ENCODE measurements at places on chromosomes 6 and 20.

DNA sequence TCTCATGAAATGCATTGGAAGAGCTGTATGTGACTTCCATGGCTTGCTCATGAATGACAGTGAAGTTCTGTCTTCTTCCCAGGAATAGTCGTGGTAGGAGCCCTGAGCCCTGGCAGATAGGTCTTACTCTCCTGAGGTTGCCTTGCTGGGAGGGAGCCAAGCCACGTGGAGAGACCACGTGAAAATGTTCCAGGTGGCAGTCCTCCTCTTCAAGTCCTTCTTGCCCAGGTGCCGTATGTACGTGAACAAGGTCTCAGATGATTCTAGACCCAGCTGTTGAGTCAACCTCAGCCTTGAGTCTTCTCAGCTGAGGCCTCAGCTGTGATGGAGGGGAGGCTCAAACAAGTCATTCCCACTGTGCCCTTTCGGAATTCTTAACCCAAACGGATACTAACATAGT, 192.4 kb upstream of the PRDM1 start:
- no peak for DNase-seq

GRCh38 chr6:33861722-33862121, 57.9 kb upstream of the MLN start:
- no peak for DNase-seq

- no peak for DNase-seq
Measured at GRCh38 chr6:48471326-48471725, 360.3 kb upstream of the PTCHD4 start.

DNA sequence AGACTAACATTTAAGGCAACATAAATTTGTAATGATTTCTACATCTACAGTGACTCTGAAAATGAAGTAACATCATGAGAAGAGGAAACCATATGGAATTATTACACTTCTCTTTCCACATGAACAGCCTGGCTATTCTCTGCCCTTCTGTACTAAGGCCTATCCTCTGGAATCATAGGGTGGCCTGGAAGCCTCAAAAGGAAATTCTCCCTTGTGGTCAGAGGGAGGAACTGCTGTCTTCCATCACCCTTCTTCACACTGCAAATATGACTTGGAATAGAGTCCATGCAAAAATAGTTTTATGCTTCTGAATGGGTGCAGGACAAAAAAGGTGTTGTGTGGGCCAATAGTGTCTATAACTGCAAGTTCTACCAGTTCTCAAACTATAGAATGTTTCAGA, 44.6 kb upstream of the SH3BGRL2 start:
- peak; percentile 29 for DNase-seq

- DNase-seq: no peak
Measured at GRCh38 chr6:131223416-131223815, 88.1 kb downstream of the AKAP7 start.

- no peak for DNase-seq
Measured at GRCh38 chr6:16134430-16134829, 5.5 kb downstream of the MYLIP start.

GRCh38 chr6:161439093-161439492, 165.2 kb upstream of the AGPAT4 start:
- DNase-seq: peak; percentile 93

DNA sequence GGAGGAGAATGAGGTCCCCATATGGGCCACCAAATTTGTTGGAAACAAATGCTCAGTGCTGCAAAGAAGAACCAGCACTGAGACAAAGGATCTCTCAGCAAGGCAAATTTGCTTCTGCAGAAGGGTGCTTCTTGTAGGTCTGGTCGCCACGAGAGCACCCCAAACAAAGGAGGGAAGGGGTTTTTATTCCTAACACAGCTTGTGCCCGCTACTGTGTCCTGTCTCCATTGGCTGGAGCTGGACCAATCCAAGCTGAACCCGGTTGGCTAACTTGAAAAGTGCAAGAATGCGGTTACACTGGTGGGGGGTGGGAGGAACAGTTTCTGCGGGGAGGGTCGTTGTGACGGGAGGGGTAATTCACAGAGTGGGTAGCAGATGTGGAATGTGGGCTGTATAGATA, 54.1 kb upstream of the TULP1 start:
- DNase-seq: no peak

- no peak for DNase-seq
Measured at GRCh38 chr20:9887706-9888105, 48.8 kb upstream of the PAK5 start.

- DNase-seq: no peak
Measured at GRCh38 chr6:170152989-170153388, 137.9 kb downstream of the DLL1 start.

GRCh38 chr6:150276937-150277742, 91.7 kb upstream of the IYD start:
- no peak for DNase-seq

GRCh38 chr6:36545767-36546307, 1.4 kb downstream of the STK38 start:
- DNase-seq: no peak

GRCh38 chr6:47258724-47259347, 50.9 kb downstream of the TNFRSF21 start:
- DNase-seq: no peak

GRCh38 chr6:157721426-157721825, 101.6 kb upstream of the SNX9 start:
- DNase-seq: no peak

- no peak for DNase-seq
Measured at GRCh38 chr20:37262505-37262904, 891 bp upstream of the GHRH start.

DNA sequence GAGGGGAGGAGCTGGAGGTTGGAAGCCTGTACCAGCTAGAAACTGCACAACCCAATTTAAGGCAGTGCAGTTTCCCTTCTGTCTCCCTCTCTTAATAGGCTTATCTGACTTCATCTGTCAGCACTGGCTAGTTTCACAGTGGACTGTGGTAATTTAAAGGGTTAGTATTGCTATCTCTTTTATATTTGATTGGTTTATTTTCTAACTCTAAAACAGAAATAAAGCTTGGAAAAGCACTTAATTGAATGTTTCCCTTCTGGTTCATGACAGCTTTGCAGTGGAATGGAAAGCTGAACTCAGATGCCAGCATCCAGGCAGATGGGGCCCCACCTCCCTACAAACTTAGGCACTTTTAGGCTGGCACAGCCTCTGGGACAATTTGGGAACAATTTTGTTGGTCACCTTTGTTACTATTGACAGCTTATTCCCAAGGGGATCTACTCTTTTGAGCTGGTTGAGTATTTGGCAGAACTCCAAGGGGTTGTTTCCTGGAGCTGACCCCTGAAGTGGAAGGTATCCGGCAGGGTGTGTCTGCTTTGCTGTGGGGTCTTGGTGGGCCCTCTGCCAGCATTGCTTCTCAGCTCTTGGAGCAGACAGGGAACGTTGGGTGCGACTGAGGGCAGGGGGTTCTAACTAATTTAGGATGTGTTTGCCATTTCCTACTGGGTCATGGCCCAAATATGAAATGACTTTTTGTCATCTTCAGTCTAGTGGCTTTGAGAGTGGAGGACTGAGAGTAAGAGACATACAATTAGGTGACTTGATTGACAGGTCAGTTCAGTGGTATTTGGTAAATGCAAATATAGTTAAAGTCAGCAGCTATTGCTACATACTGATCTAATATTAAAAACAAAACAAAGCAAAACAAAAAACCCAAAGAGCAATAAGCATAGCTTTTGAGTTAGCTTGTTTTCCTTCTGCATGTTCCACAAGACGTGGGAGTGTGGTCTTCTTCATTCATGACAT, 9.3 kb downstream of the SH3BGRL2 start:
- no peak for DNase-seq

GRCh38 chr20:44748005-44748370, 2.3 kb downstream of the KCNK15 start:
- DNase-seq: no peak

DNA sequence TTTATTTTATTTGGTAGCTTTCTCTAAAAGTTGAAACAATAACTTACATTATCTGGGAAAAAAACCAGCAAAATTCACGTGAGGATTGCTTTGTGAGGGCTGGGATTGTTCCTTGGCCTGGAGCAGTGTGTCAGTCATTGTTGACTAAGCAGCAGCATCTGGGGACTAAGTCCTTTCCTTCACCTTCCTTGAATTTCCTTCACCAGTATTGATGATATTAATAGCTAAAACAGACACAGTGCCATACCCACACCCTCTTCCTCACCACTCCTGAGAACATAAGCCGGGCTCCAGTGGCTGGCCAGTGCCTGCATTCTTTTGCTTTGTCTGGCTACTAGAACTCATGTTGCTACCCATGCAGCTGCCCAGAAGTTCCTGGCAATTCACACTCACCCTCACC, 23.7 kb downstream of the PLCB1 start:
- peak; percentile 27 for DNase-seq

GRCh38 chr20:25309395-25310267, 61.7 kb downstream of the PYGB start:
- peak; percentile 86 for DNase-seq

- no peak for DNase-seq
Measured at GRCh38 chr20:42686057-42686456, 503.6 kb downstream of the PTPRT start.

DNA sequence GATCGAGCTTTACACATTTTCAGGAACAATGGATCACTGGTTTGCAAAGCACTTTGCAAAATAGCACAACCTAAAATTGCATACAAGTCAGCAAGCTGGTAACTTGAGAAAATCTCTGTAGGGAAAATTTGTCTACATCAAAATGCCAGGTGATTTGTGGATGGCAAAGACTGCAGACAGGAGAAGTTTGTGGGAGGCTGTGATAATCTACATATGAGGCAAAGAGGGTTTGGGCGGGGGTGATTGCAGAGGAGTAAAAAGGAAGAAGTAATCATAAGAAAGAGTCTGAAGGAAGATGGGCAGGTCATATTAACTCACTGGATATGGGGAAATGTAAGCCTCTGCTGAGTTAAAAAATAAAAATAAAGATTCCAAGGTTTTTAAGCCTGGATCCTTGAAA, 166.3 kb upstream of the STXBP5 start:
- DNase-seq: no peak

DNA sequence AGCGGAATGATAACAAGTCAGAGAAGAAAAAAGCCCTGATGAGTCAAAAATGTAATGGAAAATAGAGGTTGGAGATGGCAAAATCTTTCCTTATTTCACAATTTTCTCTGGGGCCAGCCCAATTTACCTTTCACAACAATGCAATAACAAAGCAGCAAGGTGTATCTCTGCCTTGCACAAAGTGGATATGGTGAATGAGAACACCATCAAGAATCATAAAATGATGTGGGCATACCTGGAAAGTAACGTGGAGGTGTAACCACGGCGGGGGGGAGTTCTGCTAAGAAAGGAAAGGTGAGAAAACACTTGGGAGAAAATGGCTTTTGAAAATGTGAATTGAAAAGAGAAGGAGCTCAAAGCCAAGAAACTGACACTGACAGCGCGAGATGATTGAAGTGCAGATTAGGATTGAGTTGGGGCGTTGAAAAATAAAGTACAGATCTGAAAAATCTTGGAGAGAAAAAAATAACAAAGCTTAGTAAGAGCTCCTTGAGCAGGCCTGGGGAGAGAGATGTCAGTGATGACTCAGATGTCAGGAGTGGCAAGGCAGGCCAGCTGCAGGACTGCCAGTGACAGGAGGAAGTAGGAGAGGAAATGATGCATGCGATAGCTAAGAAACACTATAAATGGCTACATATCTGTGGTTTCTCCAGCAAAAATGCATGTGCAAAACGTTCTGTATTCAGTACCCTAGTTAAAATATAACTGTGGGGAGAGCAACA, 26.2 kb downstream of the ARHGAP18 start:
- DNase-seq: peak; percentile 99

DNA sequence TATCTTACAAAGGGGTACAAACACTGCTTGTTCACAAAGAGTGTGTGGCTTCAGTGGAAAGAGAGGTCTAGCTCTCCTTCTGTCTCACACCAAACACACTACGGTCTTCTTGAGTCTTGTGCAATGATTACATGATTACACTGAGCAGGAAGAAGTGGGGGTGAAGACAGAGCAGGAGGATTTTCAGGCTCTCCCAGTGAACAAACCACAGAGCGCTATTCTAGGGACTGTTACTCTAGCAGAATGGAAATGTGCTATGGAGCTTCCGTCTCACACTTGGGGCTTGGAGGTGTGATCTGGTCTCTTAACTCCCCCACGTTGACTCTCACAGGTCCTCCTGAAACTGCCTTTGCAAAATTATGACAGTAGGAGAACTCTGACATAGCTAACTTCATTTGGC, 203.4 kb downstream of the MYLK4 start:
- no peak for DNase-seq

GRCh38 chr6:157868835-157869234, 45.8 kb downstream of the SNX9 start:
- DNase-seq: no peak

DNA sequence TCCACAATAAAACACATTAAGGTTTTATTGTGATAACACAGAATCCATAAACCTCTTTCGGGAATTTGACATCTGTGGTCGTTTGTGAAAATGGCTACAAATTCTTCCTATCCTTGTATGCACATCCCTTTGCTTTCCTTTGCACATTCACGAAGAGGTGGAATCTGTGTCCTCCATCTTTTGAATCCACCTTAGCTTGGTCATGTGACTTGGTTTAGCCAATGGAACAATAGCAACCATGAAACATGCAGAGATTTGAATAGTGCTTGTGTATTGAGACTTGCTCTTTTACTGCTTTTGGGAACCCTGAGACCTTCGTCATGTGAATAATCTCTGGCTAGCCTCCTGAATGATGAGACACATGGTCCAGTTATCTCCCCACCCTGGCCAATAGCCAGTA, 49.7 kb upstream of the NOP56 start:
- DNase-seq: no peak

DNA sequence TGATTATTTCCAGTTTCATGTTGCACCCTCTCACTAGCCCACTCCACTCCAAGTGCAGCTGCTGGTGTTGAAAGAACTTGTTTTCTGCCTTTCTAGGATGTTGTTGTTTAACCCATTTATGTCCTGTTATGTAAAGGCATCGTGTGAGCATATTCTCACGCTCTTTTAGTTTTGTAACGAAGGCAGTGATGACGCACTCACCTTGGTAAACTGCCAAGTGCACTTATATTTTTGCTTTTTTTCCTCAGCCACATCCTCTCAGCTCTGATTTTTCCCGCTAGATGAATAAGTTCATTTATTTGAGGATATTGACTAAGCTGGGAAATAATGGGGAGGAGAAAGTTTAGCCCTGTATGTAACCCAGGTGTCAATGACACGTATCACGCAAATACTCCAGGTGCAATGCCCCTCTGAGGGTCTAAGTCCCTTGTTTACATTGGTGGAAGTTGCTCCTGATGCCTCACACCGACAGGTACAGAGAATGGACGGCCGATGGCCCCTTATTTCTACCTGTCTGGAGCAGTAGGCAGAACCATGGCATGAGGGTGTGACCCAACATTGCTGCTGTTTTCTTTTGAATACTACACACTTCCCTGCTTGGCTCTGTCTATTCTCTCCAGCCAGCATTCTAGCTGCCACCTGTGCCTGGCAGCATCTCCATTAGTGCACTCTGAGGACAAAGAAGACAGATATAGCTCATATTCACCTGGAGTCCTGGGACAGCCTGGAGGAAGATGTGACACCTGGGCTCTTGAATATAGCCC, 132.7 kb upstream of the SLC24A3 start:
- DNase-seq: no peak

All from AG10803 (cell line).